ENCODE measurements at places on chromosomes 5 and 9.

DNA sequence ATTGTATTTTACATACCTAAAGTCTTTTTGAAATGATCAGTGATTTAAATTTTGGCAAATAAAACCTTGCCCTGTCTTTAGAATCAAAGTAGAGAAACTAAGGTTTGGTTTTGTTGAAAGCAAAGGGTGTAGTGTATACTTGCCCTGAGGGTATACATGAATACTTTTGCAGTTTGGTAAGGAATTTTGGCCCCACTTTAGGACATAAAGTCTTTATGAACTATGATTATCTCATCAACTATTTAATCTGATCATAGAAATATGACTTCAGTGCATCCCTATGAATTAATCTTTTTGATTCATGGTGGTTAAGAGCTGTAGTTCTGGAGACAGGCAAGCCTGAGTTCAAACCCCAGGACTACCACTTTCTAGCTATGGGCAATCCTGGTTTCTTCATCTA lies 17.7 kb downstream of the RAD1 start:
- no peak for DNase-seq

DNA sequence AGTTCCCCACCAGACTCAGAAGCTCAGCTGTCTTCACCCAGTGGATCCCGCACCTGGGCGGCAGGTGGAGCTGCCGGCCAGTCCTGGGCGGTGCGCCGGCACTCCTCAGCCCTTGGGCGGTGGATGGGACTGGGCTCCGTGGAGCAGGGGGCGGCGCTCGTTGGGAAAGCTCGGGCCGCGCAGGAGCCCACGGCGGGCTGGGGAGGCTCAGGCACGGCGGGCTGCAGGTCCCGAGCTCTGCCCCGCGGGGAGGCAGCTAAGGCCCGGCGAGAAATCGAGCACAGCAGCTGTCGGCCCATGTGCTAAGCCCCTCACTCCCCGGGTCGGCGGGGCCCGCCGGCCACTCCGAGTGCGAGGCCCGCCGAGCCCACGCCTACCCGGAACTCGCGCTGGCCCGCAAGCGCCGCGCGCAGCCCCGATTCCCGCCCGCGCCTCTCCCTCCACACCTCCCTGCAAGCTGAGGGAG lies 560.0 kb downstream of the BRINP1 start:
- no peak for DNase-seq

DNA sequence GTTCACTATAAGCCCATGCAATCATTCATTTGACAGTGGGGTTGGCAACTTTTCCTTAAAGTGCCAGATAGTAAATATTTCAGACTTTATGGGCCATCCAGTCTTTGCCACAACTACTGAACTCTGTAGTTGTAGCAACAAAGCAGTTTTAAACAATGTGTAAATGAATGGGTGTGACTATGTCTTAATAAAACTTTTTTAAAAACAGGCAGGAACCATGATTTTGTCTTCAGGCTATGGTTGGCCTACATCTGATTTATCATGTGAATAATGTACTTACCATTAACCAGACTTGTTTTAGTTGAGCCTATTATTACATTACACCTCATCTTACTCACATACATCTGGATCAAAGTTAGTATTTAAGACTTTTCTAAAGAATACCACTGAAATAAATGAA lies 361.6 kb downstream of the GABRG2 start:
- DNase-seq, result no peak

DNA sequence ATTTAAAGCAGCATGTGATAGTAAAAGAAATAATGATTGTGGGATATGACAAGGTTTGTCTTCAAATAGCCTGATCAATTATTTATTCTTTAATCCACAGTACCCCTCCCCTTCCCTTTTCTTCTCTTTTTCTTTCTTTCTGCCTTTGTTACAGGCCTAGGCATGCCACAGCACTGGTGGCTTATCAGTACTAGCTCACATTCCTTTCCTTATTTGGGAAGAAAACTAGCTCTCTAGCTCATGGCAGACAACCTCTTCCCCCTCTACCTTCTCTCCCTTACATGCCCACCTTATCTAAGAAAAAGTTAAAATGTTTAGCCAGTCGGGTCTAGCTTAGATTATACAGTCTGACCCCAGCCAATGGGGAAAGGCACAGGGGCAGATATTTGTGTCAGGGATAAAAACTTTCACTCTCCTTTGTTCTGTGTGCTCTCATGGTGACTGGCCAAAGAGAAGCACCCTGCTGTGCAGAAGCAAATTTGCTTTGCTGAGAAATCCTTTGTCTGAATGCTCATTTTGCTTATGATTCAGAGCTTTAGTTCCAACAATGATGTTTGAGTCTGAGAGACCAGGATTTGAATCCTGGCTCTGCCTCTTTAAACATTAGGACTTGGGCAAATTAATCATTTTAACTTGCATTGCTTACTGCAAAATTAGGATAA lies 75.8 kb upstream of the CDH12 start:
- no peak for DNase-seq

DNA sequence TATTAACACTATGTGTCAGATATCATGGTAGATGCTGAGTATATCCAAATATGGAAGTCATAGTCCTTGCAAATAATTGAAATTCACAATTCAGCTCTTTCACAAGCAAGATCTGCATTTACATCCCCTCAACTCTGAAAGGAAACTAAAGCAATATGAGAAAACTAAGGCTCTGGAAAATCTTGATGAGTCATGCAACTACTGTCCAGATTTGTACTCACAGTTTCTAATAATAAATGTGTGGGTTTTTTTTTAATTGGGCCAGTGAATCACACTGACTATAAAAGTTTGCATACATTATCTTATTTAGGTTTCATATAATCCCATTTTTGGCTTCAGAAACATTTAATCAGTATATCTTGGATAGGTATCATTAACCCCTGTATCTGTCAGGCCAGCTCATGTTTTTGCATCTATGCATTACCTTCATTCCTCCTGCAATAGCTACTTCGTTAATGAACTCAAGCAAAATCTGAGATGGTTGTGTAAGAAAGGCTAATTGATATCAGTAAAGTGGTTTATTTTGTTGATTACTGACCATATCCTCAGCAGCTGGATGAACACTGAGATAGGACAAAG lies 58.7 kb upstream of the PRR16 start:
- no peak for DNase-seq

GRCh38 chr9:87180841-87181240 lies 233.5 kb upstream of the GAS1 start:
- DNase-seq, result no peak

DNA sequence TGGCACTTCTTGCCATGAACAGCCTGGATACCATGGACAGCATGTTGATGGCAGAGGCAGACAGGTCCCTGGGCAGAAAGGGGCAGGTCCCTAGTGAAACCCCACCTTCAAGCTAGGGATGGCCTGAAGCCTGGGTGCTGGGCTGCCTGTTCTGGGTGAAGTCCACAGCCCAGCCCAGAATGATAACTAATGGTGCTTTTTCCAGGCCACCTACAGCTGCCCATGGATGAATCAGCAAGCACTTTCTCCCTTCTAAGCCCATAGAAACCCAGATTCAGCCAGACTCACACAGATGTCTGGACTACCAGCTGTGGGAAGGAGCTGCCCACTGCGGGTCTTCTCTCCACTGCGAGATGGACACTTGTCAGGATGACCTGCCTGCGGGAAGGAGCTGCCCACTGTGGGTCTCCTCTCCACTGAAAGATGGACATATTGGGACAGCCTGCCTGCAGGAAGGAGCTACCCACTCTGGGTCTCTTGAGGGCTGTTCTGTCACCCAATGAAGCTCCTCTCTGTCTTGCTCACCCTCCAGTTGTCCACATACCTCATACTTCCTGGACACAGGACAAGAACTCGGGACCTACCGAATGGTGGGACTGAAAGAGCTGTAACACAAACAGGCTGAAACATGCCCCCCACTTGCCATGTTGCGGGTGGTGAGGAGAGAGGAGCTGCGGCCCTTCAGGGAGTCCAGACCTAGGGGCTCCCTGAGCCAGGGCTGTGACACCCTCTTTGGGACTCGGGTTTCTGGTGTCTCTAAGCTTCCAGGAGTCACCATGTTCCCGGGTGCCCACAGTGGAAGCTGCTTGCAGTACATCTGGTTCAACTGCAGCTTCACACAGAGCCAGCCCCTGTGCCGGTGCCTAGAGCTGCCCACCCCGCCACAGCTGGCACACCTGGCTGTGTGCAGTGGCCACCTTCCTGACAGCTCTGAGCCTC lies 60.7 kb upstream of the SYNPO start:
- no peak for DNase-seq

DNA sequence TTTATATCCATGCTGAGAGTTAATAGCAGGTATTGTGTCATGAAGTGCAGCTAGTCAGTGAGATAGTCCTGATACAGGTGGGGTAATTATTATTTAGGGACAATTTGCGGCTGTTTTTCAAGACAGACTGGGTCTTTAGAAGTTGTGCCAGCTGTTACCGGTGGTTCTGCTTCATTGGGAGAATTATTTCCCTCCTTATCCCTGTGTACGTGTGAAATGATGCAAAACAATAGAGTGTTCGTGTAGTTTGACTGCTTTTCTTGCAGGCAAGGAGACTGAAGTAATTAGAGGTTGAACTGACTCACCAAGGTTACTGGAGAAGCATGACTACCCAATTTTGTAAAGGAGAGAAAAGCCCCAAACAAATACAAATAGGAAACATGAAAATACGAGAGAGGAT lies 101.7 kb downstream of the ARRDC3 start:
- DNase-seq, result no peak

- DNase-seq, result no peak
These were observed 107.4 kb downstream of the GLIS3 start for GRCh38 chr9:4192450-4192849.

- DNase-seq, result peak; percentile 76
These were observed at the start of gene MRNIP for GRCh38 chr5:179858586-179859427. MRNIP (minus strand) TSS chr5:179858817; CDS start chr5:179858796, 21 bp downstream.

- no peak for DNase-seq
These were observed 458.8 kb downstream of the ICE1 start for GRCh38 chr5:5881294-5881693.

DNA sequence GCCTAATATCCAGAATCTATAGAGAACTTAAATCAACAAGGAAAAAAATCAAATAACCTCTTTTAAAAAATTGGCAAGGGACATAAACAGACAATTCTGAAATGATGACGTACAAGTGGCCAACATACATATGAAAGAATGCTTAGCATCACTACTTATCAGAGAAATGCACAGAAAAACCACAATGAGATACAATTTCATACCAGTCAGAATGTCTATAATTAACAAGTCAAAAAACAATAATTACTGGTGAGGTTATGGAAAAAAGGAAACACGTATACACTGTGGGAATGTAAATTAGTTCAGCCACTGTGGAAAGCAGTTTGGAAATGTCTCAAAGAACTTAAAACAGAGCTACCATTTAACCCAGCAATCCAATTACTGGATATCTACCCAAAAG lies 1192.0 kb downstream of the CDH12 start:
- DNase-seq, result no peak

DNA sequence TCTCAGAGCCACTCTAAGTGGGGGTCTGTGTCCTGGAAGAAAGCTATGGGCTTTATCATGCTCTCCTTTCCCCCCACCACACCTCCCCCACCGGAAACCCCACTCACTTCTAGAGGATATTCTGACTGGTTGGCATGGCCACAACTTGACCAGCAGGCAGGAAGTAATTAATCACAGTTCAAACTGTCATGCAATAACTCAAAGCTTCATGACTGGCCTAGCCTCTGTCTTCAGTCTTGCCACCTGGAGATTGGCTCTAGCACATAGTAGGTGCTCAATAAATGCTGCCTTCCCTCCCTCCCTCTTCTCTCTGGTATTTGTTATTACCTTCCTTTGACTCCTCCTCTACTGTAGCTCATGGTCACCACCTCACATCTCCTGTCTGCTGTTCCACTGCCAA lies 124.7 kb downstream of the GABBR2 start:
- no peak for DNase-seq

- no peak for DNase-seq
These were observed 715 bp downstream of the RC3H2 start for GRCh38 chr9:122904466-122904822.

DNA sequence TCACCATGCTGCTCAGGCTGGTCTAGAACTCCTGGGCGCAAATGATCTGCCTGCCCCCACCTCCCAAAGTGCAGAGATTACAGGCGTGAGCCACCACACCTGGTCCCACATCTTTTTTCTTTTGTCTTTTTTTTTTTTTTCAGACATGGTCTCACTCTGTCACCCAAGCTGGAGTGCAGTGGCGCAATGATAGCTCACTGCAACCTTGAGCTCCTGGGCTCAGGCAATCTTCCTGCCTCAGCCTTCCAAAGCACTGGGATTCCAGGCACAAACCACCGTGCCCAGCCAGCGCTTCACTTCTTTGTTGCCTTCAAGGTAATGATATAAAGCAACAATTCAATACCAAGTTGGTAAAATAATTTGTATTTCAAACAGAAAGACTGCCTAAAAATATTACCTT lies 78.8 kb downstream of the USP20 start:
- DNase-seq, result no peak

DNA sequence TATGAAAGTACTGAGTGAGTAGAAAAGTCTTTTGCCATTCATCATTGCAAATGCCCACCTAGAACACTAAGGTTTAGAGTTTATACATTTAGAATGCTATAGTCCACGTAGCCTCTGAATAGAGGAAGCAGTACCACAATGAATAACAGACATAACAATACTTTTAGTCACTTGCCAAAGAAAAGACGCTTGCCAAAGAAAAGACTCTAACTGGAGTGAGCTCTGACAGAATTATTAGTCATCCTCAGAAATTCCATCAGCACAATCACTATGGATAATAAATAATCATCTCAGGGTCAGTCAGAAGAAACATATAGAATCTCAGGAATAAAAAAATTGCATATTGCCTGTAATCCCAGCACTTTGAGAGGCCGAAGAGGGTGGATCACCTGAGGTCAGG lies 168.5 kb upstream of the TARS1 start:
- no peak for DNase-seq

DNA sequence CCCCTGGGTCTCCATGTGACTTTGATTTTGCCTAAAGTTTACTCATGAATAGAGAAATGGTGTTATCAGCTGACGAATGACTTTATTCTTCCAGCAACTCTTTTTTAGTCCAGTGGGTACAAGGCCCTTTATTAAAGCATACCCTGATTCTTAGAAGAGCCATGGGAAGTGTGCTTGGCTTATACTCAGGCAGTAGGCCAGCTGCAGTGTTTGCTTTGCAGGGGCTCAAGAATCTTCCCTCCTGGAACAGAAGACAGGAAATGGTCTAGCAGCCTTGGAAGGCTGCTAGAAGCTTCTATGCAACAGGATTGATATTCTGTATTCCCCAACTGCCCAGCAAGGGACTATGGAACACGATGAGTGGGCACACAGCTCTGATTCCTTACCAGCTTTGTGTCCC lies 73.4 kb upstream of the PLPP6 start:
- DNase-seq, result no peak

DNA sequence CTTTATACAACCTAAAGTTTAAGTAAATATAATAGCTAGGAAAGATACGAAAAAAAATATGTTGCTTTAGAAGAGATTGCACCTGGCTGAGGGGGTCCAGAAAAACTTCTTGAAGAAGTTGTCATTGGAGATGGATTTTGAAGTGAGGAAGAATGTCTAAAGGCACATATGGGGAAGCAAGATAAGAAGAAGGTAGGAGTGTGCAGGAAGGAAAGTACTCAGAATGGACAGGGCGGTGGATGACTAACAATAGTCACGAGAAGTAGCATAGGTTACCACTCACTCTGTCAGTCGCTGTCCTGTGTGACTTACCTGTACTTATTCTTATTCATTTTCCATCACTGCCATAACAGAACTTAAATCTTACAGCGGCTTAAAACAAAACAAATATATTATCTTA lies 251.6 kb downstream of the GRIA1 start:
- no peak for DNase-seq

Data from NCI-H2029 treated with DMSO at 0.1 percent for 48 hours (cell line).